ENCODE measurements at places on chromosomes 4 and X.

DNA sequence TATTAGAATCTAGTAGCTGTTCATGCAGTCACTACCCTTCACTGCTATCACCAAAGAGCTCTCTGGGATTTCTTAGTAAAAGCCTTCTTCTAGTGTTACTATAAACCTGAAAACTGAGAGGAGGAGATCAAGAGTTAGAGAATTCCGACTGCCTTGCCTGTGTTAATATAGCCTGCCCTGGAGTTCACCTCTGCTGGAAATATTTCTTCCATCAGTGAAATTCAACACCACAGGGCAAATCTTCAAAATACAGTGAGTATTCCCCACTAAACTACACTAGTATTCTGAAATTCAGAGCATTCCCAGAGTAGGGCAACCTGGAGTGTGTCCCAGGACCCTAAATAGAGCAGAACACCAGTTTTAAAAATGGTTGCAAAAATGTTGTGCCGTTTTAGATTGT is 301.1 kb downstream of the ARHGAP24 start:
- DNase-seq = no peak

- no peak for DNase-seq
These were observed 143.5 kb downstream of the MGST2 start for GRCh38 chr4:139808808-139809756.

GRCh38 chr4:60195256-60195655 is 1004.9 kb upstream of the ADGRL3 start:
- no peak for DNase-seq

DNA sequence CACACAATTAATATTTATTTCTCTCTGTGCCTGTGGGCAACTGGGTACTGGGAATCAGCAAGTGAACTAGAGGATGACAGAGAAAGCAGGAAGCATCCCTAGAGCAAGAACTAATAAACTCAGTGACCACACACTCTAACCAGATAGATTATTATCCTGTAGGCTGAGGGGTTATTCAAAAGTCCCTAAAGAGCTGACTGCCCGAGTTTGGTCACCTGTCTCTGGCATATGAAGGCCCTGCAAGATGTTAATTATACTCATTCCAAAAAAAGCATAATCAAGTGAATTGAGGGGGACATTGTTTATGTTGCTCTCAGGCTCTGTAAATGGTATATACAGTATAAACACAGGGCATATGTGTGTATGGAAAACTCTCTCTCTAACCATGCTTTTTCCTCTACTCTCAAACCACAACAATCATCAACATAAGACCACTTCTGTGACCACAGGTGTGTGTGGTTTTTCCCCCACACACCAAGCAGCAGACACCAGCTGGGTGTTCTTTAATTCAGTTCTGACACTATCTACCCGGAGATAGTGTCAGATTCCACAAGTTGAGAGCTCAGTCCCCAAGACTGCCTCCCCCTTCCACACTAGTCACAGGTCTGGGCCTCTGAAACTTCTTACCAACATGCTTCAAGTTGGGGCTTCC is 6.2 kb upstream of the HPSE start:
- DNase-seq = no peak

DNA sequence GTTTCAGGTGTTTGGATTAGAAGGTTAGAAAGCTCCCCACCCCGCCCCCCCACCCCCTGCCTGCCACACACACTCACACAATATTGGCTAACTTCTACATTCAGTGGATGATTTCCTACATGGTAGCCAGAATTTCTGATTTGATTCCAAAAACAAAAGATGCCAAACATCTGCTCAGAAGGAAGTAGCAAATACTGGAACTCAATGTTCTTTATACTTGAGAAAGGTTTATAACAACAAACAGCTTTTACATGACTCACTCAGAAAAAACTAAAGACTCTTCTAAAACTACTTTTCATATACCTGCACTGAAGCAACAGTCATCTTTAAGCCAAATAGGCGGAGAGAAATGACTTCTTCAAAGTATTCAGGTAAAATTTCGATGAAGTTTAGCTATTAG is 750.5 kb upstream of the POU3F4 start:
- DNase-seq = no peak

DNA sequence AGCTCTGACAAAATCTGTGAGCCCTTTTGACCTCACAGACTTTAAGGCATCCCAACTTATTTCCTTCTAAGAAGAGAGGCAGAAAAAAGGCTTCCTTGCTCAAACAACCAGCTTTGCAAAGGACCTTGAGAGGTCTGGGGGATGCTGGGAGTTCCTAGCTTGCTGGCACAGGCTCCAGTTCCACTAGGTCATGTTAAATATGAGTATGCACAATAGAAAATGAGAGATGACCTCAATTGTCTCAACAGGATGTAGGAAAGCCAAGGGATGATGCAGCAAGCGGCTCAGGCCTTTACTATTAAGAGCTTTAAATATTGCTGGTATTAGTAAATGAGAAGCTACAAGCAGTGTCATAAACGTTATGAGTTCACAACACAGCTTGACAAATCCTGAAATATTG is 13.3 kb upstream of the ZNF827 start:
- no peak for DNase-seq

GRCh38 chr4:80521438-80521837 is 185.9 kb downstream of the CFAP299 start:
- DNase-seq = no peak

GRCh38 chr4:125091-125771 is 930 bp downstream of the ZNF718 start:
- DNase-seq = peak; percentile 6

GRCh38 chr4:112145326-112145789 is at the start of gene FAM241A:
TSS of gene FAM241A (plus strand) at chr4:112145454. CDS start at chr4:112145581, 127 bp downstream.
- DNase-seq = peak; percentile 95

DNA sequence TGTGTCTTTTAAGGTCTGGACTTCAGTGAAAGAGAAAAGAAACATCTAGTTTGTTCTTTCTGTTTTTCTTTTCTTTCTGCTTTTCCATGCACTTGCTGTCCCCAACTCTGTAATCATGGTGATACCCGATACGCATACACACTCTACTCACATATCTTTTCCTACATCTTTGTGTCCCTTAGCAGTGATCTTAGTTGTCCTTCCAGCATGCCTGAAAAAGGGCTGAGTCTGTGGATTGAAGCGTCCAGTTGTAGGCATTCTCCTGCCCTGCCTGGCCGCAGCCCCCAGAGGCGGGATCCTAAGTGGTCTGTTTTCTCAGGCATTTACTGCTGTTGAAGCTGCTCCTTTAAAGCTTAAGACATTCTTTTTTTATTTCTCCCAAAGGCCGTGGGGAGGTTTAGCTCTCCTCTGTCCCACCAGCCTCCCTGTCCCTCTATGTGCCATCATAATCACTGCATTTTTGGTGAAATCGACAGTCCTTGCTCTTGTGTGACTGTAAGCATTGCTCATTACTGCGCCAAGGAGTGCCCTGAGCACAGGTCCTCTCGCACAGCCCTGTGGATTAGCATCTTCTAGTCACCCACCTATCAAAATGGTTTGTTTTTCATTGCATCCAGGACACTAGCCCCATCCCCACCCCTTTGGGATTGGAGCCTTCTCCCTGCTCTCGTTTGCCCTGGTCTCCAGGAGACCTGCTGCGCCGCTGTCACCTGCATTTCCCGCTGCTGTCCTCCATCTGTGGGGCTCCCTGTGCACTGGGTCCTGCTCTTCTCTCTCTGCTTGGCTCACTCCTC is 4.4 kb downstream of the RGS12 start:
- no peak for DNase-seq

DNA sequence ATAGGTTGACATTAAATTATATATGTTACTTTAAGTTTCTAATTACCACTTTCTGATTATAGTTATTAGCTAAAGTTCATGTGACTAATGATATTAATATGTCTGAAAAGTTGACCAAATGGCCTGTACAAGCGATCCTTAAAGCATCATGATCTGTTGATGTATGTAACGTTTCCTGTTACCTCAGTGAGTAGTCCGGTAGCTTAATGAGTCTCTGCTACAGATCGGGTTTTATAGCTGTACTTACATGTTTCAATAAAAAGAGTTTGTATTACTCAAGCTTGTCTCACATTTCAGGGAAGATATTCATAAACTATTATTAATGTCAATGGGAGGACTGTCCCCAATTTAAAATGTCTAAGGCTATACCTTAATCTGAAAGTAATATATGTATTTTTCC is 246.3 kb downstream of the PPP3CA start:
- DNase-seq = no peak

- no peak for DNase-seq
These were observed 7.2 kb upstream of the CPLX1 start for GRCh38 chr4:833156-833555.

Measured in stimulated activated CD4-positive, alpha-beta T cell treated with anti-CD3 and anti-CD28 coated beads, Interleukin-1b, Interleukin-23, amount 100 ng/mL, for 1 hour (primary cell).